Stimulated activated CD4-positive, alpha-beta T cell treated with anti-CD3 and anti-CD28 coated beads, Interleukin-15, amount 100 ng/mL, for 1 hour (primary cell): ENCODE measurements at places on chromosomes 1 and 21.

GRCh38 chr1:115117298-115117697, 28.0 kb upstream of the TSPAN2 start:
- no peak for DNase-seq

- no peak for DNase-seq
Observed at GRCh38 chr1:227440182-227440581, 121.9 kb upstream of the CDC42BPA start.

DNA sequence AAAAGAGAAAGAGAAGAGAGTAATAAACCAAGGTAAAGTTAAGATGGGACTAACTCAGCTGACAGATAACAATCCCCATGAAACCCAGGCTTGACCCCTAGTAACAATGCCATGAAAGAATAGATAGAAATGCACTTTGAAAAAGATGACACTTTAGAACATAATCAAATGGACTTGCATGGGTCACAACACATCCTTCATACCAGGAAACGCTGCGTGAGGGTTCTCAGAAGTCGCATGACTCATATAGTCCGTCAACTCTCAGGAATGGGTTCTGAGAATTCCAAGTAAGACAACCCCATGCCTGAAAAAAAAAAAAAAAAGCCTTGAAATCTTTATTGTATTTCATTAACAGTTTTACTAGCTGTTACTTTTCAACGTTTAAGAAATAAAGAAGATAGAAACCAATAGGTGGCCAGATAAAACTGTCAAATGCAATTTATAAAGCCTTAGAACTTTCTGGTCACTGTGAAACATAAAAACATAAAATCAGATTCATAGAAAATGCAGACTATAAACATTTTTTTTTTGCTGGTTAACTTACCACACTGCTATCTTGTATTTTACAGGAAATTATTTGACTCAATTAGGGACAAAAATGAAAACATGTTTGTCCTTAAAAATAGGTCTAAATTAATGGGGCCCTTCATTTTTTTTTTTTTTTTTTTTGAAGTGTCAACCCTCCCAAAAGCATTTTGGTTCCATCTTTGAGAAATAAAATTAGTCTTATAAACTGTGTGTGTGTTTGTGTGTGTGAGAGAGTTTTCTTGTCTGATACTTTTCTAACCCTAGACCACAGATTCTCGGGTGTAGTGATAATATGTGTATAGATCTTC, 202.1 kb downstream of the NCAM2 start:
- DNase-seq = no peak

DNA sequence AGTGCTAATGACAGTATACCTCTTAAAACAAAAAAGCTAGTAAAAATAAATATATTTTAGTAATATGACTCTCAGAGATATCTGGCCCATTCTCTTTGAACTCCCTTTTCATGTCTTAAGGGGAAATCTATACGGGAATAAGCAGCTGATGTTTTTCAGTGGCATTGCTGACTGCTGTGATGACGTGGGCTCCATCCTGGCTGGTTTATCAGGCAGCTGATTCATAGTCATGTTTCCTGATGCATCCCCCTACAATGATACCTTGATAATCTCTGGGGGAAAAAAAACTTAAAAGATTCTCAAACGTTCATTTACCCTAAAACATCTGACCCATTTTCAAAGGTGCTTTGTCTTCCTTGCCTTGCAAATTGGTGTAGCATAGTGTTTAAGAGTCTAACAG, 53.8 kb downstream of the ABCA4 start:
- no peak for DNase-seq

- DNase-seq = peak; percentile 38
Observed at GRCh38 chr1:151311589-151312331, 15.5 kb downstream of the PI4KB start.
